CD8-positive, alpha-beta memory T cell (primary cell): ENCODE measurements at places on chromosomes 12 and 14. TPM values are rescaled to one million over a fixed set of nuclear protein-coding genes. Genes with fewer than 3 reads are reported as not detected.

TOX4 gene
- total RNA-seq, result 82.7 TPM

DNA sequence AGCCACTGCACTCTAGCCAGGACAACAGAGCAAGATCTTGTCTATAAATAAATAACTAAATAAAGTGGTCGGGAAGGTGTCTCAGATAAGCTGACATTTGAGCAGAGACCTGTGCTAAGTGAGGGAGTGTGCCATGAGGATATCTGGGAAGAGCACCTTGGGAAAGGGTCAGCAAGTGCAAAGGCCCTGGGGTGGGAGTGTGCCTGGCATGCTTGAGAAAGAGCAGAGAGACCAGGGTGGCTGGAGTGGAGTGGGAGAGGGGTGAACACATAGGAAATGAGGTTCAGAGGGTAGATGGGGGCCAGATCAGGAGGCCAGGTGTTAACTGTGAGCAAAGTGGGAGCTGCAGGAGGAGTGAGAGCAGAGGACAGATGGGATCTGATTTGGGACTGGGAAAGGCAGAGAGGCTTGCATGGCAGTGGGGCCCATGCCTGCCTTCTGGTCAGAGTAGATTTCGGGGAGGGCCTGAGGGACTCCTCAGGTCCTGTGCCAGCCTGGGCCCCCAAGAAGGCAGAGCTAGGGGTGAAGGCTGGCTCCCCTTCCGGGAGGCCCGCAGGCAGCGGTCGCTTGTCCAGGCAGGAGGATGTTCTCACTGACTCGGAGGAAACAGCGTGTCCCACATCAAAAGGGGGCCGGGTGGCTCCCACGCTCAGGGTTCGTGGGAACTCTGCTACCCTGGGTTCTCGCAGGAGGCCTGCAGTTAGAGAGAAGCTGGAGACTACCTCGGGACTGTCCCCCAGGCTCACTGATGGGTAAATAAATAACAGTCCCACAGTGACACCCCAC, 32.6 kb downstream of the DTX1 start:
- peak overlapping the region; percentile 16 for H3K4me3 ChIP-seq
- H3K27ac ChIP-seq, result no peak overlapping the region
- no peaks in the 10 kb centered on the region for H3K36me3 ChIP-seq
- DNase-seq, result no peak
- H3K4me1 ChIP-seq, result peaks cover 84% of the 10 kb centered on the region

GRCh38 chr14:77822307-77822706, 22.4 kb downstream of the ADCK1 start:
- DNase-seq, result no peak
- H3K27me3 ChIP-seq, result no peaks in the 10 kb centered on the region
- H3K4me1 ChIP-seq, result no peaks in the 10 kb centered on the region
- H3K4me3 ChIP-seq, result no peak overlapping the region
- H3K27ac ChIP-seq, result no peak overlapping the region

- H3K27me3 ChIP-seq, result no peaks in the 10 kb centered on the region
- H3K36me3 ChIP-seq, result no peaks in the 10 kb centered on the region
- peaks cover 83% of the 10 kb centered on the region for H3K4me1 ChIP-seq
- DNase-seq, result no peak
- no peak overlapping the region for H3K4me3 ChIP-seq
Observed at GRCh38 chr14:69629225-69630127, 18.1 kb downstream of the SUSD6 start.
